Naive thymus-derived CD8-positive, alpha-beta T cell (primary cell): ENCODE measurements at places on chromosomes 3 and 15. TPM values are rescaled to one million over a fixed set of nuclear protein-coding genes. Genes with fewer than 3 reads are reported as not detected.

- DNase-seq: no peak
These were observed 19.2 kb downstream of the SNX33 start for GRCh38 chr15:75666823-75667501.

- no peak for DNase-seq
These were observed 11.8 kb downstream of the SAMD7 start for GRCh38 chr3:169923189-169923588.

DNA sequence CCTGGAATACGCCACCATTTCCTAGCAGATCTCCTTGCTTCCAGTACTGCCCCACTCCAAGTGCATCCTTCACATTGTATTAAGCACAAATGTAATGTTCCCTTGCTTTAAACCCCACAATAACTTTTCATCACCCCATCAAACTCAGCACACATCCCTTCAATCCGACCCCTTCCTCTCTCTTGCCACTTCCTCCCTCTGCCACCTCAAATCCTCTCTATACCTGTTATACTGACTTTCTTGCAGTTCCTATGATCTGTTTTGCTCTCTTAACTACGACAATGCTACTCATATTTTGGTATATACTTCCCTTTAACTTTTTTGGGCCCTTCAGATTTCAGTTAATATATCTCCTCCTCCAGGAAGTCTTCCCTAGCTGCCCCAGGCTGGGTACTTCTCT, 14.1 kb downstream of the PARL start:
- DNase-seq: no peak

- DNase-seq: no peak
These were observed 165.1 kb downstream of the IL5RA start for GRCh38 chr3:2945121-2945520.

GRCh38 chr3:123285066-123285465, 83.3 kb downstream of the SEC22A start:
- no peak for DNase-seq

Gene NOP10
- 61.7 TPM for total RNA-seq

Gene IP6K2
- 91.5 TPM for total RNA-seq
